ELF-1 (cell line): ENCODE measurements at places on chromosomes 6 and 20.
A peak's percentile ranks its signal among the peaks of the same experiment; 100 is the strongest.

DNA sequence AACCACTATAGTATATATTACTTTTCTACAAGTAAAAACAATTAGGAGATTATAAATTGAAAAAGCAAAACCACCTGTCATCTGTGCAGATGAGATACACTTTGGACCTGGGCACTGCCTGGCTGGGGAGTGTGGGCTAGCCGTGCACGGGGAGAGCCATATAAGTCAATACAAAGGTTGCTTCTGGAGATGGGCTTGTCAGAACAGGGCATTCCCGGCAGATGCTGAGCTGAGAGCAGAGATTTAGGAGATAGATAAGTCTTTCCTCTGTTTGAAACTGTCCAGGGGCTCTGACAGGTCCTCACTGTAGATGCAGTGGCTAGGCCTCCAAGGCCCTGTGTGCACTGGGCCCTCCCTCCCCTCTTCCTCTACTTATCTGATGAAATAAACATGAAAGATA is 34.5 kb downstream of the CD164 start:
- peak; percentile 27 for DNase-seq

- DNase-seq: no peak
Measured at GRCh38 chr6:19329078-19329477, 508.1 kb upstream of the ID4 start.

GRCh38 chr20:20814685-20815084 is 102.2 kb upstream of the RALGAPA2 start:
- peak; percentile 95 for DNase-seq

DNA sequence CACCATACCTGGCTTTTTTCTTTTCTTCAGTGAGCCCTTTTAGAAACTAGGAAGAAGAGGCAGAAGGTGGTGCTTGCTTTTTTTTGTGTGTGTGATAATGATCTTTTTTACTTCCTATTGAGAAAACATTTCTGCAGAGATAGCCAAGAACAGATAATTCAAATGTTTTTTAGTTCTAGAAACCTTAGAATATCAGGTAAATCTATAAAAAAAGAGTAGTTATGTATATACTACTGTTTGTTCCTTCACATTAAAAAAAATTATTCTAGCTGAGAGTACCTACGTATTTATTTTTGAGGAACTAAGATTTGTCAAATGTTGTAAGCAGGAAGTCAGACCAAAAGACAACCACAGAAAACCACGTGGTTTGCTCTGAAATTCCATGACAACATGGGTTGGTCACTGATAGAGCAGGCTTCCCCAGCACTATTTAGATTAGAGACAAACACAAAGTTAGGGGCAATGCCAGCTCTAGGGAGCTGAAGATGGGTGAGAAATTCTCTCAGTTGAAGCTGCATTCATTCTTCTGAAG is 12.8 kb downstream of the STK4 start:
- no peak for DNase-seq

GRCh38 chr6:3163248-3163594 is 5.9 kb upstream of the TUBB2A start:
- DNase-seq: peak; percentile 55

GRCh38 chr6:157584036-157584435 is 203.0 kb downstream of the ZDHHC14 start:
- no peak for DNase-seq

DNA sequence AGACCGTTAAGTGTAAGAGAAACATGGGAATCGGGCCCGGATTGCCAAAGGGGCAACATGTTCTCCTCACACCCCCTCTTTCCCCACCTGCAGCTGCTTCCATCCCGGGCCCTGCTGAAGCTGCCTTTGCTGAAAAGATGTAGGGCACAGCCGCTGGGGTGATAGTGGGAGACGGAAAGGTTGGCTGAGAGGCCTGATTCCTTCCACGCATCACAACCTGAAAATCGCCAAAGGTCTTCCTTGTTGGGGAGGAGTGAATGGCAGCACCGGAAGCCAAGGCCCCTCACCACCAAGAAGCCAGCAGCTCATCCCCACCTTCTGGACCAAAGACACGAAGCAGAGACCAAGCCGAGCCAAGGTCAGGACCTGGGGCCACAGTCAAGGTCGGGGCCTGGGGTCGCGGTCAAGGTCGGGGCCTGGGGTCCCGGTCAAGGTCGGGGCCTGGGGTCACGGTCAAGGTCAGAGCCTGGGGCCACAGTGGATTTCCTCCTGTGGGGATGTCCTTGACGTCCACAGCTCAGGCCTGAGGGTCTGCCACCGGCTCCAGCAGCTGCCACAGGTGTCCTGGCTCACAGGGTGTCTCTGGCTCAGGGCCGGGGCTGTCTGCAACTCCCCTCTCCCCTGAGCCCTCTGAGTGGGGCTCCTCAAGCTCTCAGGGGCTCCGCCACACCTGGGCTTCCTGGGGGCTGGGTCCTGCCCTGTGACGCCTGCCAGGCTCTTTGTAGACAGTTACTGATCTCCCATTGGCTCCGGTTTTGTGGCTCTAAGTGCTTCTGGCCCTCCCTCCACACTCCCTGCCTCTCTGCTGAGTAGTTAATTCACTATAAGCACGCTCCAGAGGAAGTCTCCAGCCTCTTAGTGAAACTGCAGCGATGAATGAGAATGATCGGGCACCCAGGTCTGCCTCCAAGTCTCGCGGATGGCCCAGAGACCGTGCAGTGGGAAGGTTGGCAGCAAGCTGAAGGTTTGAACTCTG is 5.5 kb upstream of the CHRNA4 start:
- no peak for DNase-seq

DNA sequence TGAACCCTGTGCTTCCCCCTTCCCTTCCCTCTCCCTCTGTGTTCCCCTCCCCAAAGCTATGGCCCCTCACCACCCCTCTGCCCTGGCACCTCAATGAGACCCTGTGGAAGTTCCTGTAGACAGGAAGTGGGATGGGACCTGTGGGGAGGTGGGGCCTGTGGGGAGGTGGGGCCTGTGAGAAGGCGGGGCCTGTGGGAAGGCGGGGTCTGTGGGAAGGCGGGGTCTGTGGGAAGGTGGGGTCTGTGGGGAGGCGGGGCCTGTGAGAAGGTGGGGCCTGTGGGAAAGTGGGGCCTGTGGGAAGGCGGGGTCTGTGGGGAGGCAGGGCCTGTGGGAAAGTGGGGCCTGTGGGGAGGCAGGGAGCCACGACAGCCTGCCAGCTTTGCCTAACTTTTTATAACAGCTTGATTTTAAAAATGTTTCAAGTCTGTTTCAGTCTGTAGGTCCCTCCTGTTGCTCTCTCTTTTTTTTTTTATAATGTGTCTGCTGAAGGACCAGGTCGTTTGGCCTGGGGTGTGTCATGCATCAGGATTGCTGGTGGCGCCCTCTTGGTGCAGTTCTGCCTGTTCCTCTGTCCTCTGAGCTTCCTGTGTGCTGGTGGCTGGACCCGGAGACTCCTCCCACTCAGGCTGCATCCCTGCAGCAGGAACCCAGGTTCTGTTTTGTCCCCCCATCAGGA is 70.5 kb upstream of the SLCO4A1 start:
- DNase-seq: no peak

GRCh38 chr6:18101873-18102272 is 20.6 kb downstream of the NHLRC1 start:
- no peak for DNase-seq

DNA sequence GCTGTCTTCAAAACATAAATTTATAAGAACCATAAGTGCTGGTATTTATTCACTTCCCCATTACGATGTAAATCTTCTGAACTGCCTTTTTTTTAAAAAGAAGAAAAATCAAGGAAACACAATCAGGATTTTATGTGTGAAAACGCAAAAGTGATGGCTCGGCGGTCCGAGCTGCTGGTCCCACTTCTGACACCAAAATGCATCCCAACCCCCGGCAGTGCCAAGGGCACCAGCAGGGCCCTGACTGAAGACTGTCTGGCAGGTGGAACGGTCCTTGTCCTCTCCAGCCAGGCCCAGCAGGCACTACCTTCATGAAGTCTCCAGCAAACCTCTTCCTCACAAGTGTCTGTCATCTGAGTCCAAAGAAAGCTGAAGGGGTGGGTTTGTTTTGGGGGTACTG is 41.2 kb downstream of the TBC1D7 start:
- no peak for DNase-seq

DNA sequence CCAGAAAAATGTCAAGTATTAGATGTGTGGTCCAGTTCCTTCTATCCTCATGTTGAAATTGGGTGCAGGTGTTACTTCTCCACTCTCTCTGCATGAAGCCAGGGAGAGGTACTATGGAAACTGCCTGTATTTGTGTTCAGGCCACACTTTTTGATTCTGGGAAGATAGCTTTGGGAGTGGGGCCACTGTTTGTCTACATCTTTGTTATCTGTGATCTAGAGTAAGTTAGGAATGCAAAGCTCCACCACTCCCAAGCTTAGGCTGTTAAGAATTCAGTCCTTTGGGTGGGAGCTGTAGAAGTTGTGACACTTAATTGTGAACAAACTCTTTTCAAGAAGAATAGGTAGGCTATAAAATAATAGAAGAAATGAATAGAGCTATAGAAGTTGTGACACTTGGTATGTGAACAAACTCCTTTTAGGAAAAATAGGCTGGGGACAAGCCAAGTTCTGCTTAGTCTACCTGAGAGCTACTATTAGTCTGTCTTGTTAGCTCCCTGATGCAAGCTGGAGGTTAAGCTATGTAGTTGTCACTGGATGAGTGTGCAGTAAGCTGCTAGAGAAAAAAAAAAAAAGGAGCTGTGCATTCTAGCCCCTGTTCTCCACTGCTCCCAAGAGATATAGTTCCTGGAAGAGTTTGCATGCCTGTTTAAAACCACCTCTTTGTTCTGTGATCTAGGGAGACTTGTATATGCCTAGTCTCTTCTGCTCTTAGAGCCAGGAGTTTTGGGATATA is 7.1 kb upstream of the GFRAL start:
- DNase-seq: peak; percentile 1

DNA sequence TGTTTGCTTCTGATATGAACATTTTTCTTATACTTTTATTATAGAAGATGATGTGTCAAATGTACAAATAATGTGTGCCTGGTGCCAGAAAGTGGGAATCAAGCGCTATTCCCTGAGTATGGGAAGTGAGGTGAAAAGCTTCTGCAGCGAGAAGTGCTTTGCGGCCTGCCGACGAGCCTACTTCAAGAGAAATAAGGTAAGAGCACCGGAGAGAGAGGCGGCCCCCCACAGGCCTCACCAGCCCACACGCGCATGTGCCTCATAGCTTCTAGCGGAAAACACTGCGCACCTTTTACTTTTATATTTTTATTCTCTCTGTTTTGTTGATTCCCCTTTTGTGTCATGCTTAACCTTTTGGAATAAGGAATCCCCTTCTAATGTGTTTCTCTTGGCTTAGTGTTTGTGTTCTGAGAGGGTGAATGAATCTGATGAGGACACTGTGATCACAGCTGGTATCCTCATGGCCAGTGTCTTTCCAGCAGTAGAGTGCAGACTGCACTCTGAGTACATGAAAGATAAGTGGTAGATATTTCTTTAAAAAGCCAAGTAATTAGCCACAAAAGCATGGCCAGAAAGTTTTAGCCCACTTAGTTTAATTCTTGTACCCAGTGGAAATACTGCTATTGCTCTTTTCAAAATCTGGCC is 43.6 kb downstream of the SOBP start:
- DNase-seq: peak; percentile 17

DNA sequence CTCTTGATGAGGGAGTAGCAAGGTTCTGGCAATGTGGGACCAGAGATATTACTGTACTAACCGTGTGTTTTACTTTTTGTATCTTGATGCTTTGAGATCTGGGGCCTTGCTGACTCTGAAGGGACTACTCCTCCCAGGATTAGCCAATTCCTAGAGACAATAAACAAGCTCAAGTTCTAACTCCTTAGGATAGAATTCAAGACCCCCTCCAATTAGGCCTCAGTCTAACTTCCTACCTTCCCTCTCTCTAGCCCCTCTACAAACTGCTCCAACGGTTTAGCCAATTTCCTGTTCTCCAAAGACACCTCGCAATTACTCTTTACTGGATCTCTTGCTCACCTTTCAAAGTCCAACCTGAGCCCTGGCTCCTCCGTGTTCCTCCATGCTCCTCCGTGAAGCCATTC is 158.7 kb upstream of the JARID2 start:
- DNase-seq: no peak

- DNase-seq: no peak
Measured at GRCh38 chr20:63830841-63831588, at the start of gene ZBTB46. TSS of gene ZBTB46 (minus strand) at chr20:63831264. CDS start at chr20:63790757, 40,507 bp downstream.

DNA sequence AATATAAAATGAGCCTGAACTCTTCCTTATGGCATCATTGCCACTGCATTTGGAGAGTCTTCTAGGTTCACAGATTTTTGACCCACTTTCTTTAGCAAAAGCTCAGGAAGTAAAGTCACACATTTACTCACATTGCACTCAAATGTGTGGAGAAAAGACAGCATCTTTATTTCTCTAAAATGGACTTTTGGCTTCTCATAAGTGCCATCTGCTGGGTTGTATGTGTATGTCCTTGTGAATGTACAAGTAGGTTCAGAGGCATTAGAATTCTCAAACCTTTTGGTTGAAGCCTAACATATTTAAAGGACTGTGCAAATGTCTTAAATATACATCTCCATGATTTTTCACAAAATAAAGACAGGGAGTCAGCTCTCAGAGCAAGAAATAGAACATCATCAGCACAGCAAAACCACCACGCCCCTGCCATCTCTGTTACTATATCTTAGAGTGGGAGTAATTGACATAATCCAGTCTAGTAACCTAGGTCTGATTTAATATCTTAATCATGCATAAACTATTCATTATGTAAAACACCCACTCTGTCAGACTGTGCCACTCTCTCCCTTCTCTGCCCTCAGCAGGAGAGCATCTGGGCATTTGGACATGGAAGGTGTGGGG is 42.2 kb upstream of the SPTLC3 start:
- DNase-seq: no peak

GRCh38 chr20:30594112-30594511 is 663.4 kb upstream of the DEFB115 start:
- DNase-seq: peak; percentile 55

GRCh38 chr20:58523072-58523970 is 8.1 kb upstream of the APCDD1L start:
- DNase-seq: no peak

- no peak for DNase-seq
Measured at GRCh38 chr6:76866091-76866915, 597.0 kb downstream of the HTR1B start.

DNA sequence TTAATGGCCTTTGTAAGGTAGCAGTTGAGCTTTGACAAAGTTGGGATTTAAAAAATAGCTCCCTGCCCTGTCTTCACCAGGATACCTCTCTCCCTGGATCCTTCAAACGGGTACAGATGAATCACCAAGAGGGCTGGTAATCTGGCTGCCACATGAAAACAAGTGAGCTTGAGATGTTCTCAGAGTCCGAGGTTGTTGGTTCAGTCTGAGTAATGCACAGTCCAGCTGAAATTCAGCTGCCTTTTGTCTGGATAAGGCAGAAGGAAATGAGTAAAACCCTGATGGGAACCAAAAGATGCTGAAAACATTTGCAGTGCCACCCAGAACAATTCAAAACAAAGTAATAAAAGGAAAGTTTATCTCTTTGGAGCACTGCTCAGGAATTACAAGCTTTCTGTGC is 86.8 kb downstream of the GJA1 start:
- DNase-seq: peak; percentile 33

- no peak for DNase-seq
Measured at GRCh38 chr6:12132351-12133222, 120.5 kb downstream of the HIVEP1 start.

DNA sequence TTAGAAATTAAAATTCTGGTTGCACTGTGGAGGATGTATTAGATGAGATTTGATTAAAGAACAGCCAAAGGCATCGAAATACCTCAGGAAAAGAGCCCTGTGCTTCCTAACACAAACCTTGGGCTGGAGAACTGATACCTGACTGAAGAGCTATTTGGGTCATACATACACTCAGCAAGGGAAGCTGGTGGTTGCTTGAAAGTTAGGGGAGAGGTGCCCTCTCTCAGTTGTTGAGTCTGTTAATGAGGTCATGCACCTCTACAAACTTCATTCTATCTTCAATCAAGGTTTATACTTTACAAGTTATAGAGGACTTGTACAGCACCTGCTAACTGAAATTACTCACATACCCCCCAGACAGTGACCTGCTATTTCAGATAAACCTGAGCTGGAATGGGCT is 25.5 kb downstream of the FAM184A start:
- DNase-seq: no peak
